ENCODE measurements at places on chromosomes 7 and 10.
A peak's percentile ranks its signal among the peaks of the same experiment; 100 is the strongest.

DNA sequence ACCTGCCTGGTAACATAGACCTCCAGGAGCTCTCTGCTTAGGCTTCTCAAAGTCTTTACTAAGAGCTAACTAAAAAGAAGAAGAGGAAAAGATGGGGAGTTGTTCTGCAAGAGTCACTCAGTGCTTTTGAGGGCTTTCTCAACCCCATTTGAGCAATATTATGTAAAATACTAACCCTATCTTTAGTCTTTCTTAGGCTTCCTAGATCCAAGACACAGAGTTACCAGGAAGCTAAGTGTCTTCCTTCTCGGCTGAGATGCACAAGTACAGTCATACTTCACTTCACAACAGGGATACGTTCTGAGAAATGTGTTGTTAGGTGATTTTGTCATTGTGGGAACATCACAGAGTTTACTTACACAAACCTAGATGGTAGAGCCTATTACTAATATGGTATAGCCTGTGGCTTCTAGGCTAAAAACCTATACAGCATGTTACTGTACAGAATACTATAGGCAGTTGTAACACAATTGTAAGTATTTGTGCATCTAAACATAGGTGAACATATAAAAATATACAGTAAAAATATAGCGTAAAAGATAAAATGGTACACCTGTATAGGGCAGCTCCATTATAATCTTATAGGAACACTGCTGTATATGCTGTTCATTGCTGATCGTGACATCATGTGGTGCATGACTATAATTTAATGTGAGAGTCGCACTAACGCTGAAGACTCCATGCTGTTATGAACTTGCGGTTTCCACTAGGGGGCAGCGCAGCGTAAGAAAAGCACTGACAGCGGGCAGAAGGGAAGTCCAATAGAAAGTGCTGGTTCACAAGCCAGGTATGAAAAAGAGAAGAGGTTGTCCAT, 16.3 kb downstream of the ANKRD22 start:
- DNase-seq, result peak; percentile 75

DNA sequence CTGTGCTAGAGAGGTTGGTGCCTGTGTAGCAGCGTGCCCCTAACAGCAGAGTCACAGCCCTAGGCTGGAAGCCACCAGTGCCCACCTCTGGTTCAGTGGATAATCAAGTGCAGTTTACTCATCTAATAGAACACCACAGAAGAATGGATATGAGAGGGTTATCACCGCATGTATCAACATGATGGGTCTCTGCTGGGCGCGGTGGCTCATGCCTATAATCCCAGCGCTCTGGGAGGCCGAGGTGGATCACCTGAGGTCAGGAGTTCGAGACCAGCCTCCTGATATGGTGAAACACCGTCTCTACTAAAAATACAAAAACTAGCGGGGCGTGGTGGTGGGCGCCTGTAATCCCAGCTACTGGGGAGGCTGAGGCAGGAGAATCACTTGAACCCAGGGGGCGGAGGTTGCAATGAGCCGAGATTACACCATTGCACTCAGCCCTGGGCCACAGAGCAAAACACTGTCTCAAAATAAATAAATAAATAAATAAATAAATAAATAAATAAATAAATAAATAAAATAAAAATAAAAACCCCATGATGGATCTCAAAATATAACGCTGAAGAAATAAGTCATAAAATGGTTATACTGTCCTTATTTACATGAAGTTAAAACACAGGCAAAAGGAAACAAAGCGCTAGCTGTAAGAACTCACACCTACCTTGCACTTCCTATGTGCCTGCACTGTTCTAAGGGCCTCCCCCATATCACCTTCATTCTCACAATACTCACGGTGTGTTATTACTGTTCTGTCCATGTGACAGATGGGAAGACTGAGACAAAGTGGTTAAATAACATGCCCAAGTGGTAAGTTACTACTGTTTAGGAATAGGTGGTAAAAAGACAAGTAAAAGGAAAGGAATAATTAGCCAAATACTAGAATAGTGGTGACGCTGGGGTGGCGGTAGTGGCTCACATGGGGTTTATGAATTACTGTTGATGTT, 70.9 kb downstream of the AMZ1 start:
- DNase-seq, result no peak

- DNase-seq, result no peak
Observed at GRCh38 chr7:674454-675410, 51.8 kb upstream of the DNAAF5 start.

GRCh38 chr7:74026903-74027682, 880 bp upstream of the ELN start:
- peak; percentile 39 for DNase-seq

GRCh38 chr7:18702071-18702829, 206.7 kb downstream of the HDAC9 start:
- DNase-seq, result no peak

DNA sequence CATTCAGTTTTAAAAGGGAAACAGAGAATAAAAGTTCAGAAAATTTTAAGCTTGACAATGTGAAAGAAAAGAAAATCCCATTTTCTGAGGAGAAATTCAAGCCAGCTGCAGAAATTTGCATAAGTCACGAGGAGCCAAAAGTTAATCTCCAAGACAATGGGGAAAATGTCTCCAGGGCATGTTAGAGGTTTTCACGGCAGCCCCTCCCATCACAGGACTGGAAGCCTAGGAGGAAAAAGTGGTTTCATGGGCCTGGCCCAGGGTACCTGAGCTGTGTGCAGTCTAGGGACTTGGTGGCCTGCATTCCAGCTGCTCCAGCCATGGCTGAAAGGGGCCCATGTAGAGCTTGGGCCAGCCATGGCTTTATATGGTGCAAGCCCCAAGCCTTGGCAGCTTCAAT, 59.6 kb upstream of the NXPH1 start:
- DNase-seq, result no peak

DNA sequence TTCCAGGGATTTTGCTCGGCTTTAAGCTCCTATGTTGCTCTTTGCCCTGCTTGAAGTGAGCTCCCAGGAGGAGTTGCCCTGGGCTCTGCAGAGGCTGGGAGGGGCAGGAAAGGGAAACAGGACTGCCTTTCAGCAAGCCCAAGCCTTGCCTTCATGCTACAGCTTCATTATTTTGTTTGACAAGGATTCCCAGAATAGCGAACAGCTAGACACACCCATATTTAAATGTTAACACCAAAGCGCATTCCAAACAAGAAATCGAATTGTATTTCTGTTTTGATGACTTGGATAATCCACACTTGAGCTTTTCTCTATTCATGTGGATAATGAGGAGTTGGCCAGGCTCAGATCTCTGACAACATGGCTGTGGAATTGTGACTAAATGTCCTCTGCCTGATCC, 6.3 kb downstream of the KIAA1217 start:
- no peak for DNase-seq

- DNase-seq, result no peak
Observed at GRCh38 chr10:56035489-56035888, 325.6 kb downstream of the ZWINT start.

- no peak for DNase-seq
Observed at GRCh38 chr10:26367771-26368170, 70.4 kb upstream of the APBB1IP start.

GRCh38 chr7:27095050-27095896, 527 bp downstream of the HOXA1 start:
- no peak for DNase-seq

DNA sequence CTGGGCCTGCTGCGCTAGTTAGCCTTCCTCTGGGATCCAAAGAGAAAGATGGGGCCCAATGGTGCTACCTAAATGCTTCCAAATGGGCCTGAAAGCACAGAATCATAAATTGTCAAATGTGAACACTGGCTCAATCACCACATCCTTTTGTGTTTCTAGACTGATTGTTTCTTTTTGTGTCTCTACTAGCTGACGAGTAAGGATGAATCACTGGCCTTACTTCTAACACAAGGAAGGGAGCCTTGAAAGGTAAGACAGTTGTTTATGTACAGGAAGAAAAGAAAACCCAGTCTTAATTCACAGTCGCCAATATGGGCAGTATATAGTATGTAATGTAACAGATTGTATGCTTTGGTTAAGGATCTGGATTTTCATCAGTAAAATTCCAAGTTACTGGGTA, 89.5 kb downstream of the ZNF92 start:
- no peak for DNase-seq

DNA sequence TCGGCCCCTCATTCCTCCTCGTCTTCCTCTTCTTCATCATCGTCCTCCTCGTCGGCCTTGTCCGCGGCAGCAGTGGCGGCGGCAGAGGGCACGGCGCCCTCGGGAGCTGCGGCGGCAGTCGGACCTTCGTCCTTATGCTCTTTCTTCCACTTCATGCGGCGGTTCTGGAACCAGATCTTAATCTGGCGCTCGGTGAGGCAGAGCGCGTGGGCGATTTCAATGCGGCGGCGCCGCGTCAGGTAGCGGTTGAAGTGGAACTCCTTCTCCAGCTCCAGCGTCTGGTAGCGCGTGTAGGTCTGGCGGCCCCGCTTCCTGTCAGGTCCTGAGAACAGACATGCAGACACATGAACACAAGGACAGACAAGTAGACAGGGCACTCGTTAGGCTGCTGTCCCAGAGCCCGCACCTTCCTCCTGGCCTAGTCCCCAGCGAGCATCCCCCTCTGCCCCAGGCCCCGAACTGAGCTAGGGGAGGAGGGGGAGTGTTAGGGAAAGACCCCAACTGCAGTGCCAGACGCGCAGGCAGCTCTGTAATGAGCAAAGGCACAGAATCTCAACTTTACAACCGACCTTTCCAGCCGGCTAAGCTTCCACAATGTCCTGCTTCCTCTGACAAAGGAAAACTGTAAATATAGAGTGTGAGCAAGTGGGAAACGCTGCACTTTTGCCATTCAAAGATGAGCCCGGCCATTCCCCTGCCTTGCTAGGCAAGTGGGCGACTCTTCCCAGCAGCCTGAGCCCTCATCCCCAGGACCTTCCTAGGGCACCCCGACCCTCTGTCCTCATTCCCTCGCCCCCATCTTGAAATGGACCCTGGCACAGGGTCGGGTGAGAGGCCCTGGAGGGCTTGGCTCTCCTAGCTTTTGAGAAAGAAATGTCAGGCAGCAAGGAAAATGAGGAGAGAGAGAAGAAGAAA, 1.3 kb downstream of the HOXA7 start:
- no peak for DNase-seq

GRCh38 chr10:19889256-19889655, 73.0 kb downstream of the PLXDC2 start:
- DNase-seq, result no peak

GRCh38 chr7:89618274-89618673, 536.0 kb upstream of the STEAP1 start:
- DNase-seq, result no peak

- DNase-seq, result no peak
Observed at GRCh38 chr7:27192546-27193334, 7.2 kb downstream of the HOXA13 start.

GRCh38 chr7:99139036-99139435, 4.9 kb downstream of the SMURF1 start:
- no peak for DNase-seq

GRCh38 chr7:37208528-37208927, 240.1 kb downstream of the ELMO1 start:
- no peak for DNase-seq

DNA sequence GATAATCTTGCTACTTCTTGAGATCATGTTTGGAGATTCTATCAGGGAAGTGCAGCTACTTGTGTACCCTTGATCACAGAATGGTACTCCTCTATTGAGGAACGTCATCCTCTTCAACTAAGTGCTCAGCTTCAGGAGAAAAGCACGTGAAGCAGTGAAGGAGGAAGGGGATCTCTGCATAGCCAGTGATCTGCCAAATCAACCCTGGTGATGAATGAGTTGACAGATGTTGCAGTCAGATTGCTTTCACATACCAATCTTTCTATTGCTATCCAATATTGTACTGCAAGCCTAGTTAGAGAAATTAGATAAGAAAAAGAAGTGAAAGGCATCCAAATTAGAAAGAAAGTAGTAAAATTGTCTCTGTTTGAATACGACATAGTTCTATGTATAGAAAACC, 309.4 kb downstream of the TWIST1 start:
- DNase-seq, result no peak

DNA sequence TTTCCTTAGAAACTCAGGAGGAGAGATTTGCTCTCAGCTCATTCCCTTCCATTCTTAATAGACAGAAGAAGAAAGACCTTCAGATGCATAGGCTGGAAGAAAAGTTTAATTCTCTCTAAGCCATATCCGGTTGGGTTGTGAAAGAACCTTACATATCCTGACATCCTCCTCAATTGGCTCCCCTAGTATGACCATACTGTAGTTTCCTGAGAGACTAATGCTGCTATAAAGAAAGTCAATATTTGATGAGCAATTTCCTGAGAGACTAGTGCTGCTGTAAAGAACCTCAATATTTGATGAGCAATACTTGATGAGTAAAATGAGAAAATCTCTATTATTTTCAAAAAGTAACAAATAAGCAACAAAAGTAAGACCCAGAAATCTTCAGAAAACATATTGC, 888.5 kb upstream of the SORCS1 start:
- DNase-seq, result no peak

DNA sequence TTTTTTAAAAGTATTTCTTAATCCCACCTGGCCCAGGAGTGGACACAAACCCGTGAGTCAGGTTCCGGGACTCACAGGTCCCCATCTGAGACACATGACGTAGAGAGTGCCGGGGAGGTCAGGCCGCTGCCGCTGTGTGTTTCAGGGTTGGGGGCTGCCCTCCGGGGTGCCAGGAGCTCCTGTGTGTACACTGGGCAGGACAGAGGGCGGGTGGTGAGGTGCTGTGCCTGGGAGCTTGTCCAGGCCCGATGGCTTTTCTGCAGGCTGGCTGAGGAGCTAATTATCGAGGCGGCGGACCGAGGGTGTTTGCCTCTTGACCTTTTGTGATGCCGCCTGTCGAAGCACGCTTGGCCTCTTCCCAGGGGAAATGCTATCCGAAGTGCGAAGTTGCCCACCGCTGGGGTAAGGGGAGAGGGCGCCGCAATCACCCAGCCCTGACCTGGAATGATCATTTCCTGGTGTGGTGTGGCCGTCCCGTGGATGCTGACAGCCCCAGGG, 42.1 kb downstream of the FOXL3 start:
- no peak for DNase-seq

DNA sequence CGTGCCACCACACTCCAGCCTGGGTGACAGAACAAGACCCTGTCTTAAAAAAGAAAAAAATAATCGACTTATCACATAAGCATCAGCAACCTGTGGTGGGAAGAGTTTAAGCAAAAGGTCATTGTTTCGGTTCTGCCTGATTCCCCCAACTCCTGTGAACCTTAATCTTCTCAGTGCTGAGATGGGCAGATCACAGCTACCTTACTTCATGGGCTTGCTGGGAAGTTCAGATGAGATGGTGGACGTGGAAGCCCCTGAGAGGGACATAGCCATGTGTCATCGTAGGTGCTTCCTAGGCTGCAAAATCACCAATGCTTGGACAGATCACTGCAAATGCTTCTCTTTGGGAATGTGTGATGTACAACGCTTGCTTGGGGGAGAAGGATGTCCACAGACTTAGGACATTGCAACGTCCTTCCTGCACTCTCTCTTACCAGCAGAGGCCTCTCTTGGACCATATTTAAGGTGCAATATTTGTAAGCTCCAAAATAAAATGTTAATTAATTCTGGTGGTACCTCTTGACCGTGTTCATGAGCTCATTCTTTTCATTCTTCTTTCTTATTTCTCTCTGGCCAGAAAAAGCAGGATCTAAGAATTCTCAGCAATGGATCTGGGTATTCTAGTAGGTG, 8.6 kb downstream of the GJD4 start:
- DNase-seq, result no peak

- DNase-seq, result no peak
Observed at GRCh38 chr10:124000792-124001201, 92.6 kb downstream of the CHST15 start.

GRCh38 chr10:102534333-102534732, 30.6 kb downstream of the SUFU start:
- no peak for DNase-seq
